ENCODE measurements at places on chromosomes 6 and 20.

- DNase-seq = peak; percentile 11
Observed at GRCh38 chr6:146709036-146709622, 110.4 kb downstream of the ADGB start.

GRCh38 chr20:38935967-38936407, 9.8 kb downstream of the FAM83D start:
- no peak for DNase-seq

GRCh38 chr6:57017069-57017468, 29.4 kb upstream of the KIAA1586 start:
- DNase-seq = no peak

DNA sequence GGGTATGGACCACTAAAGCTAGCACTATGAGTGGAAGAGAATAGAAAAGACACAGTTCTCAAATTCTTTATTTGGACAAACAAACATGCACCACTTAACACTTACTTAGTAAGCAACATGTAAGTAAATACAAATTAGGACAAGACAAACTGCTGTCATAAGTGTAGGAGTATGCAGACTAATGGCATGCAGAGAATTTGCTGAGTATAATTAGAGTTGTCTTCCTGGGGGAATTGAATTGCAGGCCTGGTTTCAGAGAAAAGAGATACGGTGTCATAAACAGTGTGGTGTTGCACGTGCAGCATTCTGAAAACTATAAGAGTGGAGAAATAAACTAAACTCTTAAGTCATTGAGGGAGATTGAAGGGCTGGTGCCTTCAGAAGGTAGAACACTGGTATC, 125.2 kb upstream of the EYA4 start:
- DNase-seq = no peak

- no peak for DNase-seq
Observed at GRCh38 chr20:11671015-11671511, 246.6 kb upstream of the BTBD3 start.

GRCh38 chr6:112640891-112641290, 293.8 kb downstream of the RFPL4B start:
- no peak for DNase-seq

GRCh38 chr6:130557481-130558112, 191.8 kb downstream of the TMEM200A start:
- DNase-seq = no peak

DNA sequence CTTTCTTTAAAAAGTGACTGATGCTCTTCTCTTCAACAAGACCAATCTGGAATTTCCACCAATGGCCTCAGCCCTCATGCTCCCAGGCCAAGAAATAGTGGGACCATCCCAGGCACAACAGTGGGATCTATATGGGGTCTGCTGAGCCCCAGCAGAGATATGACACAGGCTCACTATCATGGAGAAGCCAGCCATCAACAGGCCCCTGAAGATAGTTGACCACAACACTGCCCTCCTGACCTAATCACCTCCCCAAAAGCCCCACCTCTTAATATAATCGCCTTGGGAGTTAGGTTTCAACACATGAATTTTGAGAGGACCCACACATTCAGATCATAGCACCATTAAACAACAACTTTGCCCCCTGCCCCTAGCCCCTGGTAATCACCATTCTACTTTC, 16.8 kb upstream of the MCM3 start:
- DNase-seq = no peak

- no peak for DNase-seq
Observed at GRCh38 chr6:39080246-39080875, 31.8 kb downstream of the GLP1R start.

- no peak for DNase-seq
Observed at GRCh38 chr6:358847-359246, 32.7 kb upstream of the IRF4 start.

- no peak for DNase-seq
Observed at GRCh38 chr20:48141660-48142515, 356.6 kb upstream of the SULF2 start.

DNA sequence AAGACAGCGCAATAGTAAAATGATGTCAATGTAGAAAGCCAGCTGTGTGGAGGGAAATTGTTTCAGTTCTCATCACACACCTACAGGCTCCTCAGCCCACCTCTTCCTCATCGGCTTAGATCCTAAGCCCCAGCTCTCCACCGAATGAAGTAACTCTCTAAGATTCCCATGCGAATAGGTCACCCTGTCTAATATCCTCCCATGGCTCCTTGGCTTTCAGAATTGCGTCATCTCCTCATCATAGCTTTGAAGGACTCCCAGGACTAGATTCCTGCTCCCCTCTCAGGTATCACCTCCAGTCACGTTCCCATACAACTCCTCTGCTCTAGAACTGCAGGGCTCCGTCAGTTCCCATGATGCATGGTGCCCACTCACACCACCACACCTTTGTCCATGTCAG, 16.2 kb upstream of the SLC22A16 start:
- no peak for DNase-seq

DNA sequence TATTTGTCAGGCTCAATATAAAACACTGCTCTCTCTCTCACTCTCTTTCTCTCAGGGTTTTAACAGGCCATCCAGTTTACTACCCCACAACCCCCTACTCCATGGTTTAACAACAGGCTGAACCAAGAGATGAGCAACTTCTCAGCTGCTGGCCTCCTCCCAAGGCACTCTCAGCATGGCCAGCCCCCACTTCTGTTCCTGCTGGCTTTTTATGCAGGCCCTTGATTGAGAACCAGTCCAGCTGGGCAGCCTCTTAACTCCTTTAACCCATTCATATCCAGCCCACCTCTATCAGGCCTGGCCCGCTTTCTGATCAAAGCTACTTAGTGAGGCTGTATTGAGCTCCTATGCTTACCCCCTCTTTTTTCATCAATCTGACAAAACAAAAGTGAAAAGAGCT, 346.8 kb upstream of the POU3F2 start:
- DNase-seq = no peak

- no peak for DNase-seq
Observed at GRCh38 chr6:9594746-9595145, 820.1 kb downstream of the TFAP2A start.

GRCh38 chr20:58718729-58719128, 26.1 kb downstream of the NPEPL1 start:
- DNase-seq = no peak

- DNase-seq = no peak
Observed at GRCh38 chr20:38130687-38131587, 34.1 kb downstream of the TGM2 start.

Measured in SJCRH30 (cell line).